Hematopoietic multipotent progenitor cell treated with erythropoietin and hydrocortisone succinate and interleukin-3 and kit ligand, for 17 days (in vitro differentiated cells): ENCODE measurements at places on chromosomes 2 and 18.

- no peak for DNase-seq
Measured at GRCh38 chr18:2823966-2824365, 22.8 kb upstream of the EMILIN2 start.

DNA sequence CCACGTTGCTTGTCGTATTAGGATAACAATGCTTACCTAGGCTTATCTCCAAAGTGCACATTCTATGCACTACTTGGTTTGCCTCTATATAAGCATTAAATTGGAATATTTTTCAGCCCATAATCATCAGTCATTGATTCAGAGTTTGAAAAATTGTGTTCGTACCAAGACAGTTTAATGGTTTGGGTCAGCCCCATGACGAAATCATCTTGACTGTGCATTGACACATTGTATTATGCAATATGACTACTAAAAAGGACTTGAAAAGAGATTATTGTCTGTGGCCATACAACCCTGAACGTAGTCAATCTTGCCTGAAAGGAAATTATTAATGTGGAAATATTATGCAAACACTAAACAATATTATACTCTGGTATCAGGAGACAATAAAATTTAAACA is 141.3 kb downstream of the EML6 start:
- DNase-seq: no peak

GRCh38 chr2:10028988-10029874 is 14.1 kb upstream of the KLF11 start:
- peak; percentile 58 for DNase-seq

GRCh38 chr2:86298411-86299390 is 38.7 kb downstream of the REEP1 start:
- no peak for DNase-seq

DNA sequence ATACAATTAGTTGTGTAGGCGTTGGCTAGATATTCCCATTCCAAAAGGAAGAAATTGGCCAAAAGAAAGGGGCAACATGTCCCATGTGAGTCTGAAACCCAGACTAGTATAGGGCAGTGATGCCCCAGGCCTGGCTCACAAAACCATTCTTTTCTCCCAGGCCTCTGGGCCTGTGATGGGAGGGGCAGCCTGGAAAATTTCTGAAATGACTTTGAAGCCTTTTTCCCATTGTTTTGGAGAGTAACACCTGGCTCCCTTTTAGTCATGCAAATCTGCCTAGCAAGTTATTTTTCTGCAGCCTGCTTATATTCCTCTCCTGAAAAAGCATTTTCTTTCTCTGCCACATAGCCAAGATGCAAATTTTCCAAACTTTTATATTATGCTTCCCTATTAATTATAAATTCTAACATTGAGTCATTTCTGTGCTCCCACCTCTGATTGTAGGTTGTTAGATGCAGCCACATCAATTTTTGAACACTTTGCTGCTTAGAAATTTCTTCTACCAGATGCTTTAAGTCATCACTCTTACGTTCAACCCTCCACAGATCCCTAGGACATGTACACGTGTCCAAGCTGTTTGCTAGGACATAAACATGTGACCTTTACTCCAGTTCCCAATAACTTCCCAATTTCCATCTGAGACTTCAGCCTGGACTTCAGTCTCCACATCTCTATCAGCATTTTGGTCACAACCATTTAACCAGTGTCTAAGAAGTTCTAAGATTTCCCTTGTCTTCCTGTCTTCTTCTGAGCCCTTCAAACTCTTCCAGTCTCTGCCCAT is 76.1 kb upstream of the MC4R start:
- DNase-seq: no peak

DNA sequence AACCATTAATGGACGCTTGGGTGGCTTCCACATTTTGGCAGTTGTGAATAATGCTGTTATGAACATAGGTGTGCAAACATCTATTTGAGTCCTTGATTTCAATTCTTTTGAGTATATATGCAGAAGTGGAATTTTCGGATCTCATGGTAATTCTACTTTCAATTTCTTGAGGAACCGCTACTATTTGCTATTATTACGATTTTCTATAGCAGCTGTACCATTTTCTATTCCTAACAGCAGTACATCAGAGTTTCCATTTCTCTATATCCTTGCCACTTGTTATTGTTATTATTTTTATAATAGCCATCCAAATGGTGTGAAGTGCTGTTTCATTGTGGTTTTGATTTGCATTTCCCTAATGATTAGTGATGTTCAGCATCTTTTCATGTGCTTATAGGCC is 69.5 kb downstream of the KIF5C start:
- no peak for DNase-seq

- no peak for DNase-seq
Measured at GRCh38 chr2:239876948-239877289, 148.2 kb downstream of the NDUFA10 start.

DNA sequence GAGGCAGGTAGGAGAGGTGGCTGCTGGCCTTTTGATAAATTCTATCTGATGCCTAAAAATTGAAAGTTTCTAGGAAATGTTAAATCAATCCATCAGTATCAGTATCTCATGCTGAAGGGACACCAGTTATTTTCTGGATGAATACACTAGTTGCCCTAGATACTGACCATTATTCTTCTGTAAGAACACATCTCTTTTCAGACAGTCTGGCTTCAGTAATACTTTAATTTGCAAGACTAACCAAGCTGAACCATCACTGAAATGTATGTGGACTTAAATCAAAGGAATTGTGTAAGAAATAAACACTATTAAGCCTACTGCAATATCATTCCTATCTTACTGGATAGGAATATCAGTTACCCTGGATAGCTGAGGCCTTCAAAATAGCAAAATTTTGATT is 1546.3 kb downstream of the LRP1B start:
- no peak for DNase-seq

DNA sequence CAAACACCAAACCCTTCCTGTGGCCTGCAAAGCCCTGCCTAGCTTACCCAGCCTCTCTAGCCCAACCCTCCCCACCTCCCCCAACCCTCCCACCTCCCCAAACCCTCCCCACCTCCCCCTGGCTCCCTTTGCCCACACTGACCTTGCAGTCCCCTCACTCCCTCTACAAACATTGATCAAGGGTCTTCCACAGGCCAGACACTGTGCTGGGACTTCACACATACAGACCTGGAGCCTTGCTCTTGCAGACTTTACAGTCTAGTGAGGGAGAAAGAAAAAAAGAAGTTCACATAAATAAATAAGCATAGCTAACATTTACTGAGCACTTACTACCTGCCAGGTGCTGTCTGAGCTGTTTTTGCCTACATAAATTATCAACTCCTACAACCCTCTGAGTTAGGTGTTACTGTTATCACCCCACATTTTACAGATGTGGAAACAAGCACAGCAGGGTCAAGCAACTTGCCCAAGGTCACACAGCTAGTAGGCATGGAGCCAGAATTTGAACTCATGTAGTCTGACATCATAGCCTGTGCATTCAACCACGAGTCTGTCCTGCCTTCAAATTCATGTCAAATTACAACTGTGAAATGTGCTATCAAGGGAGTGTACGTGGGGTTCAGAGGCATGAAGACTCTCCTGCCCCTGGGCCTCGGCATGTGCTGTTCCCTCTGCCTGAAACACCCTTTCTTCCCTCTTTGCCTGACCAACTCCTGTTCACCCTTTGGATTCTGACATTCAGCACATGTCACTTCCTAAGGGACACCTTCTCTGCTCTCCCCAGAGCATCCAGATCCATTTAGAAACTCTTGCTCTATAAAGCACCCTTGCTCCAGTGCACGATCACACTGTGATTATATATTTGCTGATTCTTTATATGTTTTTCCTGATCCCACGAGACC is 209.9 kb downstream of the TNS1 start:
- peak; percentile 20 for DNase-seq

- DNase-seq: no peak
Measured at GRCh38 chr2:35790292-35790691, 565.3 kb upstream of the CRIM1 start.

GRCh38 chr2:211128287-211128686 is 571.9 kb downstream of the CPS1 start:
- DNase-seq: no peak

DNA sequence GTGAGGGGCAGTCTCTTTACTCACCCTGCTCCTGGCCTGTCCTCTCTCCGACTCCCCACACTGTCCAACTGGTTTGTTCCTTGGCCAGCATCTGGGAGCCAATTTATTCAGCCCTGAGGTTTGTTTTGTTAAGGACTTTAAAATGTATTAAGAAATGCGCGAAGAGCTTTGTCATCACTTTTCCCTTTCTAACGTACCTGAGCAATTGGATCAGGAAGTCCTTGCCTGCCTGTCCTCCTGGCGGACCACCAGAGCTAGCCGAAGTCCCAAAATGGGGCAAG is 164.7 kb upstream of the MSH6 start:
- no peak for DNase-seq

GRCh38 chr2:9307535-9307934 is 100.9 kb downstream of the ASAP2 start:
- no peak for DNase-seq
